GM12865 (cell line): ENCODE measurements at places on chromosomes 6 and 20.
A peak's percentile ranks its signal among the peaks of the same experiment; 100 is the strongest.

GRCh38 chr6:19835605-19836004 lies 1.6 kb upstream of the ID4 start:
- no peak for DNase-seq

- DNase-seq: peak; percentile 53
These were observed 252.3 kb downstream of the LY86 start for GRCh38 chr6:6840831-6841291.

GRCh38 chr20:37007898-37008649 lies 56.6 kb upstream of the SAMHD1 start:
- DNase-seq: peak; percentile 65

DNA sequence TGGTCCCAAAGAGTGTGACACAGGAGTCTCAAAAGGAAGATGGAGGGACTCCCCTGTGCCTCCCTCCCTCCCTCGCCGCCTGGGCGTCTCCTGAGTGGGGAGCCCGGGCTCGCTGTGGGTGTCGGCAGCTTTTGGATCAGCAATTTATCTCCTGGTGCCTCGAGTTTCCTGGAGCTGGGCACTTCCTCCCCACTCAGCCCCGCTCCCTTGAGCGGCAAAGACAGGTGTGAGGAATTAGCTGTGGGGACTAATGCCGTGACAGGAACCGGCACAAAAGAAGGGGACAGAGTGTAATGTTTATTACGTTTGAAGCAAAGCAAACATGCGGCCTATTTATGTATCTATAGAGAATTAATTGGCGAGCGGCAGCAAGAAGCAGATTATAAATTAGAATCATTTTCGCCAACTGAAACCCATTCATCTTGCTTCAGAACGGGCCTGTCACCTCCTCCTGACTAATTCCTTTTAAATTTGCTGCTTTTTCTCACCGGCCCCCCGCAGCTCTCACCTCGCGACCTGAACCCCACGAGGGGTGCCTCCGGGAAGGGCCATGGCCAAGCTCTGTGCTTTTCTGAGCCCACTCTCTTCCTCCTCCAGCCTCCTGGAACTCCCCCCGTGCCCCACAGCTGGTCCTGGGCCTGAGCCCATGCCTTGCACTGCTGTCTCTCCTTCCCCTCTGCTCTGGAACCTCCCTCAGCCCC lies 8.8 kb upstream of the CDH22 start:
- no peak for DNase-seq

DNA sequence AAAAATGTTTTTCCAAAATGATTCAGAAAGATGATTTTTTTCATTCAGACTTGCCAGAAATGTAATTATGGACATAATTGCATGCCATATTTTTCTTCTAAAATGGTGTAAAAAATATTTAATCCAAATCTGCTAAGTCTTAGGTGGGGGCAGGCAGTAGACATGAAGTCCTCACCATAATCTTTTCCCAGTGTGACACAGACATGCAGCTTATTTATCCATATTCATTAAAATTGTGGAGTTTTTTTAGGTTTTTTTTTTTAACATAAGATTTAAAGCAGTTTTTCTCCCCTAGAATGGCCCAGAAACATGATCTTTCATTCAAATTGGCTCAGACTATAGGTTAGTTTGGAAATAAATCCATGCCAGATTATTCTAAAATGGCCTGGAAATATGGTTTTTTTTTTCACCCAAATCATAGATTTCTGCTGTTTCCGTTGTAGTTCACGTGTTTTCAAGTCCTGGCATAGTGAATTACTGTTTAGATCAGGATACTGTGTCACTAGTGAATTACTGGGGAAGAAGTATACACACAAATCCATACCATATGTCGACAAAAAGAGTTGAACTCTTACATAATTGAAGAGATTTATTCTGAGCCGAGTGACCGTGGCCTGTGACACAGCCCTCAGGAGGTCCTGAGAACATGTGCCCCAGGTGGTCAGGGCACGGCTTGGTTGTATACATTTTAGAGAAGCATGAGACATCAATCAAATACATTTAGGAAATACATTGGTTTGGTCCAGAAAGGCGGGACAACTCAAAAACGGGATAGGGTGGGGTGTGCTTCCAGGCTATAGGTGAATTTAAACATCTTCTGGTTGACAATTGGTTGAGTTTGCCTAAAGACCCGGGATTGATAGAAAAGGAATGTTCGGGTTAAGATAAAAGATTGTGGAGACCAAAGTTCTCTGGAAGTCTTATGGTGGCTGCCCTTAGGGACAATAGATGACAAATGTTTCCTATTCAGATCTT lies 33.9 kb downstream of the ZNF133 start:
- no peak for DNase-seq

- no peak for DNase-seq
These were observed 33.1 kb downstream of the UQCC2 start for GRCh38 chr6:33678233-33678931.

GRCh38 chr6:158369241-158369640 lies 57.0 kb downstream of the TULP4 start:
- no peak for DNase-seq

DNA sequence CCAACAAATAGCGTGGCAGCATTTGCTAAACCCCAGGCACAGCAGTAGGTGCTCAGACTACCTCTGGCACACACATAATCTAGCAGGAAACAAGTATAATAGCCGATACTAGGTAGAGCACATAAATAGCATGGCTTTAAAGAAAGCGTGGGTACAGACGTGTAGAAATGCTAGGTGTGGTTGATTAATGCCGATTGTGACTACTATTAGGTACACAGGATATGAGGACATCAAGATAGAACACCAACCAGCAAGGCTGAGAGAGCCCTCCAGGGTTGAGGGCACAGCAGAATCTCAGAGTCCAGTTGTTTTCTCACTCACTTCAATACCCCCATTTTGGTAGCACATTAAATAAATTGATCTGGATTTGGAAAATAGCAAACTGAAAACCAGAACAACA lies 100.5 kb downstream of the PKHD1 start:
- DNase-seq: no peak

DNA sequence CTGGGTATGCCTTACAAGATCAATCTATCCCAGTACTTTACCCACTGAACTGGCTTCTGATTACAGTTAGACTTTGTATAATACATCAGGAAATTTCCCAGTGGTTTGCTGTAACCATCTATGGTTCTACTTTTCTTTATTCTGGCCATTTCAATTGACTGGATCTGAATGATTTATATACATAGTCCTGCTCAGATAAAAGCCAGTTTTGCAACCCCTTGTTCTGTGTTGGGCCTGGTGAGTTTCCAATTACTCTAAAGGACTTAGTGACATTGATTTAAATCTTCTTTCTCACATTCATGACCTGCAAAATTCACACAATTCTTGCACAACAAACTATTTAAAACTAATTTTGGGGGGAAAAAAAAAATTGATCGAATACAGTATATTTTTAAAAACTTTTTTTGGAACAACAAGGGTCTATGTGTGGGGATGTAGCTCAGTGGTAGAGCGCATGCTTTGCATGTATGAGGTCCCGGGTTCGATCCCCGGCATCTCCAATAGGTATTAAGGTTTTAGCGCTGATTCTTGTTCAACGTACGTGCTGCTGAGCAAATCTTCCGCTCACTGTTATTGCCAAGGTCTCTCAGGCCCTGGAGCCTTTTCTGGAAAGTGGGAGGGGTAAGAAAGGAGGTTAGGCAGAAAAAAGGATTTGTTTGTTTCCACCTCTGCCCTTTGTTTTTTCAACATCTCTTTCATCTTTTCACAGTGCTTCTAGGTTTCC lies 117.5 kb downstream of the GPX5 start:
- peak; percentile 78 for DNase-seq

- no peak for DNase-seq
These were observed 87.2 kb downstream of the SLX4IP start for GRCh38 chr20:10522328-10522727.

DNA sequence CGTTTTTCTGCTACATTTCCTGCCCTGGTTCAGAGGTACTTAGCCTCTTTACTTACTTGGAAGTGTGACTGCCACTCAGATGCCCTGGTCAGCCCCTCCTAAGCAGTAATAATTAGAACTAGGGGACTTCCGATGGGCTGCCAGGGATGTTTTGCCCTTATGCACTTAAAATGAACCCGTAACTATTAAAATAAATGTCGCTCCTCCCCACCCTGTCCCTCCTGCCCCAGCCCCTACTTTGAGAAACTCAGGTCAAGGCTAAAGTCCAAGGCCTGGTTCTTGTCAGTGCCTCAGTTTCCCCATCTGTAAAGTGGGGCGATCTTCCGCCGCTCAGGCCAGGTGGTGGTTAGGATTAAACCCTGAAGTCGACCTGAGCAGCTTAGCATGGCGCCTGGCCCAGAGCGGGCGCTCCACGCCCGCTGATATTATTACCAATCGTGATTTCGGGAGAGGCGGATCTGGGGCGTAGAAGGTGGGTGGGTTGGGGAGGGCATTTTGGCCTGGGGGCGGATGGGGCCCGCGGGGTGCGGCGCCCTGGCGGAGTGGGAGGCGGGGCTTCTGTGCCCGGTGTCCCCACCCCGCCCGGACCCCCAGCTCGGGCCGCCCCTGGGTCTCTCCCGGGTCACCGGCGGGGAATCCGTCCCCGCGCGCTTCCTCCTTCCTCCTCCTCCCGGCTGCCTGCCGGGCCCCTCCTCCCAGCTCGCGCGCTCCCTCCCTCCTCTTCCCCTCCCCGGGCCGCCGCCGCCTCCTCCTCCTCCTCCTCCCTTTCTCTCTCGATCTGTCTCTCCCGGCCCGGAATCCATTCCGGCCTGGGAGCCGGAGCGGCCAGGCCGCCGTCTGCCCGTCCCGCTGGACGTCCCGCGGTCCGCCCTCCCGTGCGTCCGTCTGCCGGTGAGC lies at the start of gene SRC:
Gene SRC, plus strand, starts transcription at position 802 of the 897 bp plus-strand sequence. CDS start 38,014 bp downstream, outside the sequence.
- peak; percentile 78 for DNase-seq

DNA sequence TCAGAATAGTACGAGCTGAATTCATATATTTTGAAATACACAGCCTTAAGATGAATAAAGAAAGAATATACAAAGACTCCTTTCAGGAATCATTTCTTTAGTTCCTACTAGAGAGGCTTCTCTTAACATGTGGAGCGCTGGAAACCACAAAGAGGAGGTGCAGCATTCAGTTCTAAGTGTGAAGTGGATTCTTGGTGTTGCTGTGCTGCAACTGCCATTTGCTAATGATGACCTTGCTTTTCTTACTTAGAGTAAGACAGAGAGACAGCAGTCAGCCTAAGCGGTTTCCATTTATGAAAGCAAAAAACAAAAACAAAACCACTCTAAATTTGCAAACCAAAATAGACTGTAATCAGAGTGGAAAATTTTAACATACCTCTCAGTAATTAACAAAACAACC lies 629.0 kb downstream of the EPHA7 start:
- DNase-seq: peak; percentile 24

GRCh38 chr20:37520419-37520955 lies 563 bp upstream of the NNAT start:
- DNase-seq: no peak

DNA sequence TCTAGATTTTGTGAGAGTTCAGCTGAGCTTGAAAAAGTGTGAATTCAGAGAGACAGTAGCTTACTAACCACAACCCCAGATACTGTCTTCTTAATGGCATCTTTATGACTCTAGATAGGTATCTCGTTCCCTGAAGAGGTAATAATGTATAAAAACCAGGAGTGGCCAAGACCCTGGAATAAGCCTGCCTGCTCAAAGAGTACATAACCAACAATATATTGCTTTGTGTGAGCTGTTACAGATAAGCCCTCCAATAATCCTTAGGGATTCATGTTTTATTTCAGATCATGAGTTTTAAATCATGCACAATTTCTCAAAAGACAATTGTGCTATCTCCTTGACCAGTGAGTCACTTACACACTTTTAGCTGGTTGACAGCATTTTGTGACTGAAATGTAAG lies 327.8 kb upstream of the ADGRB3 start:
- DNase-seq: no peak

- peak; percentile 8 for DNase-seq
These were observed 200.9 kb downstream of the DLL1 start for GRCh38 chr6:170089963-170090362.

DNA sequence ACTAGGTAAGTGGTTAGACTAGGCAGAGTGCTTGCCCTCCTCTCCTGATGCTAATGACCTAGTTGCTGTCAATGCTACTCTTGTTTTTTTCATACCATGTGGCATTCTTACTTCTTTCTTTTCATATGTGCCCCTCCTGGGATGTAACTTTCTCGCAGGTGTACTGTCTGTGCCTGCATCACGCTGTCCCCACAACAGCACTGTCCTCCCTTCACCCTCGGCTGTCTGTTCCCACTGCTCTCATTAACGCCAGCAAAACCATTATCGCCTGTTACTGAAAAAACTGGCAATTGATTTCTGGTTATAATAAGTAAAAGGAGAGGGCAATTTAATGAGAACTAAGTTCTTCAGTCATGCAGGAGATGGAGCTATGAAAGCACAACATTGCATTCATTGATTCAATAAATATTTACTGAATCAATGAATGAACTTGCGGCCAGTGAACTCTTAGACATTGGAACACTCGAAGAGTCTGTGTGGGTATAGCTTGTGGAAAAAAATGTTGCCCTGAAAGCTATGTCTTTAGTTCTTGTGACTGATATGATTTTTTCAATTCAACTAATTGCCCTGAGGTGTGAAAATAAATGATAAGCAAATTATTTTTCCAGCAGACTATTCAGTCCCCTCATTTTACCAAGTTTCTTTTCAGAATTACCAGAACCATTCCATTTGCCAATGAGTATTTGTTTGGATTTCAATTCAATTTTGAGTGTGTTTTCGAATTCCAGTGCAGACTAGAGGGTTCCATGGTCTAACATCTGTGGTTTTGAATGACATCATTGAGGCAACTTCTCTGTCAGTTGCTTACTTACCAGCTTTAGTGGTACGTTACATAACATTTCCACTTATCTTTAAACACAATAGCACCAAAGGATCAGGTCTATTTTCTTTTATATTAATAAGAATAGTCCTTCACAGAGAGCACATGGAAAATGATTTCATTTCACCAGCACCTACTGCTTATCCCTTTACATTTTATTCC lies 2.1 kb downstream of the SLC17A4 start:
- no peak for DNase-seq

- peak; percentile 83 for DNase-seq
These were observed 9.3 kb downstream of the PREX1 start for GRCh38 chr20:48818481-48818987.

DNA sequence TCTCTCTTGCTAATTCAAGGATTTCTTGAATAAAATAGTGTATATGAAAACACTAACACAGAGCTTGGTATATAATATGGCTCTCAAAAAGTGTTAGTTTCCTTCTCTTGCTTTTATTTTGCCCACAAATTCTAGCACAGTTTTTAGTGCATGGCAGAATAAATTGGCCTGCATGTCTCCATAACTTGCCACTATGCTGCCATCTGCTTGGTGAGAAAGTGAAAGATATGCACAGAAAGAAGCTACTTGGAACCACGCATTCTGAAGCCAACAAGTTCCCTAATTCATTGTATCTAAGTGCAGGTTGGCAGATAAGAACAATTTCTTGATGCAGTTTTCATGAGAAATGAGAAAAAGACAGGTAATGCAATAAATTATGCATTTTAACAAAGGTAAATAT lies 101.2 kb downstream of the EPHA7 start:
- DNase-seq: no peak
